Stimulated activated CD4-positive, alpha-beta T cell treated with anti-CD3 and anti-CD28 coated beads, TNF-alpha, amount 100 ng/mL, for 1 hour (primary cell): ENCODE measurements at places on chromosomes 3 and 15.

DNA sequence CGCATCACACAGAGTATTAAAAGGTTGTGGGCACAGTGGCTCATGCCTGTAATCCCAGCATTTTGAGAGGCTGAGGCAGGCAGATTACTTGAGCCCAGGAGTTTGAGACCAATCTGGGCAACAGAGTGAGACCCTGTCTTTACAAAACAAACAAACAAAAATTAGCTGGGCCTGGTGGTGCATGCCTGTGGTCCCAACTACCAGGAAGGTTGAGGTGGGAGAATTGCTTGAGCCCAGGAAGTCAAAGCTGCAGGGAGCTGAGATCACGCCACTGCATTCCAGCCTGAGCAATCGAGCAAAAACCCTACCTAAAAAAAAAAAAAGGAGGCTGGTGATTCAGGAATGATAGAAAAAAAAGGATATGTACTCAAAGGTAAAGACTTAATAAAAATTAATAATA is 28.2 kb upstream of the ST6GAL1 start:
- DNase-seq: no peak

DNA sequence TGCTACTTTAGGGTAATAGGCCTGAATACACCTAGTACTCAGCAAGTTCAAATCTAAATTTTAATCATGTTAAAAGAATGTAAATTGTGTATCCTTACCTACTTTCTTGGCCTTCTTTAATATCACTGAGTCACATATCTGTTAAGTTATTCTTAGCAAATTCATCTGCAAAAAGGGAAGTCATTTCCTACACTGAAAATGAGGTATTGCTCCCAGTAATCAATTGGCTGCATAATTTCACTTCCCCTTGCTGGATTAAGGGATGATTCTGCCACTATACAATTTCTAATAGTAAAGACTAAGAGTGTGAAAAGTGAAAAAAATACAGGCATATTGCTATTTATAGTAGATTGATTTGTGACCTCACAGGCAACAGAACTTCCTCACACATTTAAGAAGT is 47.8 kb downstream of the CCDC54 start:
- no peak for DNase-seq

DNA sequence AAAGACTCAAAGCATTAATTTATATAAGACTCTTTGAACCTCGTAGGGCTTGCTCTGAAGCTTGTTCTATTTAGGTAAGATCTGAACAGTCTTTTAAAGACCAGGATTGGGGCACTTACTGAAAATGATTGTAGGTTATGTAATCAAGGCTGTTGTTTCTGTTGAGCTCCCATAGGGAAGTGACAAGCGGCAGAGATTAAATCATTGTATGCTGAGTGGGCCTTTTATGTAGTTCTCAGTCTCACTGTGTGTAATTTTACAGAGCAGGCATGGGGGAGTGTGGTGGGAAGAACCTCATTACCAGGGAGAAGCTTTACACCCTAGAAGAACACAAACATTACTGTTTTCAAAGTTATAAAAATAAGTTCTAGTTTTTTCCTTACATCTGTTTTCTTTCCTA is 160.0 kb upstream of the SNTN start:
- DNase-seq: no peak

DNA sequence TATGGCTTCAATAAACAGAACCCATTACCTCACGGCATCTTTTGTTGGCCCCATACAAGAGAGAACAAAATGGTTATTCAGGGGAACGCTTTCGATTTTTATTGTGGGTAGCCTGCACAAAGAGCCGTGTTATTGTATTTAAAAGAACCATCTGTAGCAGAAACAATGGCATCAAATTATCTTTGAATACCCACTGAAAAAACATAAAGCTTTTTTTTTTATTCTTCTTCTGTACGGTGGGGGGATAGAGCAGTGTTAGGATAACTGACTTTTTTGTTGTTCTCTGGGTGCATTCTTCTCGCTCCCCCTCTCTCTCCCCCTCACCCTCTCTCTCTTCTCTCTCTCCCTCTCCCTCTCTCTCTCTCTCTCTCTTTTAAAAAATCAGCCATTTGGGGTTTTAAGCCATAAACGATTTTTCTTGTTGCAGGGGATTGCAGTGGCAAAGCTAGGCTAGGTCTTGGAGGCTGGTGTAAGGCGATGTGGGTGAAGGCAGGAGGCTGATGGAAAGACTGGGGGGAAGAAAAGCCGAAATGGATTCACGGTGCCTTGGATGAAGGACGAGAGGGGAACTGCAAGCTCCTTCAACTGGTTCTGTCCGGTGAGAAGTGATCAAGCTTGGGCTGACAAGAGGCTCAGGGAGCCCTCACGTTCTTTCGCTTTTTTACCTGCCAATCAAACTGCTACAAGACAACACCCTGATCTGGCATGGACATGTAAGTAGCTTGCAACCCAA is 12.4 kb upstream of the SOX2 start:
- no peak for DNase-seq

DNA sequence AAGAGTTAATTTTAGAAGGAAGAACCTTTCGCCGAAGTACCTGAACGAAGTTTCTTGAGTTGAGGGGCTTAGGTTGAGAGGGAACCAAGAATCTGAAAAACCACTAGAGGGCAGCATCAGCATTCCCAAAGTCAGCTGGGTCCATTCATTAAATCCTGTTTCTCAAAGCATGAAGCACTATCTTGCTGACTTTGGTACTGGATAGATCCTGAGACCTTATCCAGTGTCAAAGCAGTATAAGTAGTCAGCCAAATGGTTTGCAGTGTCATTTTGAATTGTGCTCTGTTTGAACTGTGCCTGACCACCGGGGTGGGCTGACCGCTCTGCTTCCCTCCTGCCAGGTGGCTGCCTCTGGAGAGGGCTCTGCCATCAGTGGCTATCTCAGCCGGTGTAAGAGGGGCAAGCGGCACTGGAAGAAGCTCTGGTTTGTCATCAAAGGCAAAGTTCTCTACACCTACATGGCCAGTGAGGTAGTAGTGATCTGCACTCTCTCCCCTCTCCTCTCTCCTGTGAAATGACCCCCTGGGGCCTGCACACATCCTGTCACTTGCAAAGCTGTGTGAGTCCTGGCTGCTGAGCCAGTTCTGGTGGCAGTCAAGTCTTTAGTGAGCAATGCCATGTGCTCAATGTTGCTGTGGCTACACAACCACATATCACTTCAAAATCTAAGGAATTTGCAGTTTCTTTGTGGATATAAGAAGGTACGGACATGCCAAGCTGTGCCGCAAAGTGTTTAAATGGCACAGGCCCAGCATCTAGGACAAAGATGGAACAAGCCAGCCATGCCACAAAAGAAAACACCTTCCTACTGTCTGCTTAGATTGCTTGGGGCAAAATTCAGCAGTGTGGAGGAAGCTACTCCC is 21.4 kb upstream of the NR2C2 start:
- DNase-seq: no peak

GRCh38 chr3:119700269-119700919 is 2.4 kb upstream of the CFAP91 start:
- DNase-seq: no peak

- no peak for DNase-seq
Measured at GRCh38 chr3:149895339-149895738, 75.4 kb downstream of the PFN2 start.

DNA sequence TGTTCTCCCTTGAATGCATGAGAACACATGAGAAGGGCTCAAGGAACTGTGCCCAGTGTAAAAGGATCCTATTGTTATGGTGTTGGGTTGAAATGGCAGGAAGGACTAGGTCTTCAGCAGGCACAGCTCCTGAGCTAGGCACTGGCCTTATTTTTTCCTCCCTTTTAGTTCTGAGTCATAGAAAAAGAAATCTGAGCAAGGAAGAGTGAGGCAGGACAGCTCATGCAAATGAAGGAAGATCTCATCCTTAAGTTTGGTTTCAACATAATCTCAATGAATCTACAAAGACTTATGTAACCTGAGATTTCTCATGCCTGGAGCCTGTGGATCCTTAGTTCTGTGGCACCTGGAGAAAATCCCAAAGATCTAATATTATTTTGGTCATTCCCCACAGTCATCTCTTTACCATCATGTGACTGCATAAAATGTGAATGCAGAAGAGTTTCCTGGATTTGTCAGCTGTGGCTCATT is 188.6 kb upstream of the TBL1XR1 start:
- DNase-seq: no peak

DNA sequence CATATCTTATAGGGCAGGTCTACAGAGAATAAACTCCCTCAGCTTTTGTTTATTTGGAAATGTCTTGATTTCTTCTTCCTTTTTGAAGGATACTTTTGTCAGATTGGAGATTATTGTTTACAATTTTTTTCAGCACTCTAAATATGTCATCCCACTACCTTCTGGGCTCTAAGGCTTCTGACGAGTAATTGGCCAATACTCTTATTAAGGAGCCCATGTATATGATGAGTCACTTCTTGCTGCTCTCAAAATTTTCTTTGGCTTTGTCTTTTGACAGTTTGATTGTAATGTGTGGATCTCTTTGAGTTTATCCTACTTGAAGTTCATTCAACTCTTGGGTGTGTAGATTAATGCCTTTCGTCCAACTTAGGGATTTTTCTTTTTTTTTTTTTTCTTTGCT is 28.9 kb upstream of the CD200R1L start:
- no peak for DNase-seq

- DNase-seq: no peak
Measured at GRCh38 chr3:1272546-1273265, 179.9 kb downstream of the CNTN6 start.

- no peak for DNase-seq
Measured at GRCh38 chr15:35596285-35596684, 50.3 kb upstream of the DPH6 start.

GRCh38 chr3:32128936-32129335 is 22.5 kb downstream of the GPD1L start:
- DNase-seq: no peak

- DNase-seq: no peak
Measured at GRCh38 chr3:108099244-108099643, 8.4 kb upstream of the CD47 start.

- no peak for DNase-seq
Measured at GRCh38 chr3:88025001-88025552, 33.7 kb downstream of the CGGBP1 start.

DNA sequence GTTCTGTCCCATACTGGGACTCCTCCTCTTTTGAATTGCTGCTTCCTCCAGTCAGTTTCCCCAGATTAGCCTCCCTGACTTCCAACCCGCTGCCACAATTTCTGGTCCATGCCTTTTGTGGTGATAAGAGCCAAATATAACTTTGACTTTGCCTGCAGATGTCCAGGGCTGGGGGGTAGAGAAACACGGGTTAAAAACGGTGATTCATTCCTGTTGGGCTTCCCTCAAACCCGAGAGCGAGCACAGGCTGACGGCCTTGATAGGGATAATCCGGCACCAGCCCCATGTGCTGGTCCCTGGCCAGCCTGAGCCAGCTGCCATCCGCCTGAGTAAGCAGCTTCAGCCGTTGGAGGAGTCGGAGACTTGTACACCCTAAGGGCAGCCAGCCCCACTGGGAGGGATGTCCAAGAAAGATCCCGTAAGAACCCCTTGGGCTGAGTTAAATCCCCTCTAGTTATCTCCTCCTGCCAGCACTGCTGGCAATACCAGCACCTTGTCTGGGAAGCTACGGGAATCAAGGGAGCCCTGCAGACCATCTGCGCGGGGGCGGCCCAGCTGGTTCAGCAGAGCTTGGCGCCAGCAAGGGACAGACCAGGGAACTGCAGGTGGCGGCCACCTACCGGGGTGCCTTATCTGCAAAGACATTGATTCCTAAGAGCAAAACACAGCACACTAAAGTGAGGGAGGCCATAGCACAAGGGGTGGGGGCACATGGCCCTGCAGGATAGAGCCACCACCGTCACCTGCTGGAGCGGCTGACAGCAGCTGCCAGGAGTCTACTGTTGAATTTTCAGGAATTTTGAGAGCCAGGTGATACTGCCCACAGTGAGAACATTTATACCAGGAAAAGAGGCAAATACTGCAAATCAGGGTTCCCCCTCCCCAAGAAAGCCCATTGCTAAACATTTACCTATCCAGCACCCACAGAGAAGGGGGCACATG is 18.1 kb downstream of the CSPG4 start:
- DNase-seq: no peak

- DNase-seq: no peak
Measured at GRCh38 chr3:37639922-37640321, 221.8 kb upstream of the CTDSPL start.

GRCh38 chr3:141710888-141711616 is 27.0 kb upstream of the RNF7 start:
- no peak for DNase-seq

- no peak for DNase-seq
Measured at GRCh38 chr3:54736459-54736858, 191.4 kb downstream of the LRTM1 start.

DNA sequence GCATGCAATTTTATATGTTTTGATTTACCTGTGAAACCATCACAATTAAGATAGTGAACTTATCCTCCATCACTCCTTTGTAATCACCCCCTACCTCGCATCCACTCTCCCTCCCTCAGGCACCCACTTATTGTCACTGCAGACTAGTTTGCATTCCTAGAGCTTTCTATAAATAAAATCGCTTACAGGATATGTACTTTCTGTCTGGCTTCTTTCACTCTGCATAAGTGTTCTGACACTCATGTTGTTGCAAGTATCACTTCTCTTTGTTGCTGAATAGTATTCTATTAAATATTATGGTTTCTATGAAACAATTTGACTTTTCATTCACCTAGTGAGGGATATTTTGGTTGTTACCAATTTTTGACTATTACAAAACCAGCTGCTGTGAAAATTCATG is 139.3 kb downstream of the RSRC1 start:
- DNase-seq: no peak

GRCh38 chr15:50181969-50182218 is at the start of gene SLC27A2:
Gene SLC27A2, plus strand, starts transcription at chr15:50182196. Its CDS starts 232 bp downstream, at chr15:50182428.
- no peak for DNase-seq

- no peak for DNase-seq
Measured at GRCh38 chr15:90201130-90201943, at the start of gene SEMA4B. Gene SEMA4B, plus strand, starts transcription at chr15:90201330. Its CDS starts 249 bp downstream, at chr15:90201579.

GRCh38 chr15:58423831-58424608 is 7.8 kb upstream of the LIPC start:
- DNase-seq: no peak

- no peak for DNase-seq
Measured at GRCh38 chr3:145936971-145937370, 224.0 kb downstream of the PLOD2 start.

GRCh38 chr3:62625268-62625667 is 249.9 kb downstream of the CADPS start:
- no peak for DNase-seq

GRCh38 chr3:164897342-164897741 is 181.0 kb downstream of the SI start:
- no peak for DNase-seq

GRCh38 chr3:54681706-54682105 is 246.2 kb downstream of the LRTM1 start:
- no peak for DNase-seq

DNA sequence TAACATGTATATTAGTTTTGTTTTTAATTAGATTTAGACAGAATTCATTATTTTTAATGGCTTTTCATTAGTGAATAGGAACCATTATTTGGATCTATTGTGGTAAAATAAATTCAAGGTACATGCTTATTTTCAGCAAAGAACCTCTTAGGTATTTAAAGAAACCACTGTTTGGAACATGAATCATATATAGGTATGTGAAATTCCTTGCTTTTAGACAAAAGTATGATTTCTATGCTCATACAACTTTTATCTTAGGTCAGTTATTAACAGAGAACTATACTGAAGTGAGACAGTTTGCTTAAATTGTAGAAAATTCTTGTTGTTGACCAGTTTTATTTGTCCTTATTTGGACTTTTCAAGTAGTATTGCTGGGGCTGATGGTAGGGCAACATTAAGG is 389.9 kb downstream of the FEZF2 start:
- DNase-seq: no peak
